ENCODE measurements at places on chromosomes 3 and 15.

DNA sequence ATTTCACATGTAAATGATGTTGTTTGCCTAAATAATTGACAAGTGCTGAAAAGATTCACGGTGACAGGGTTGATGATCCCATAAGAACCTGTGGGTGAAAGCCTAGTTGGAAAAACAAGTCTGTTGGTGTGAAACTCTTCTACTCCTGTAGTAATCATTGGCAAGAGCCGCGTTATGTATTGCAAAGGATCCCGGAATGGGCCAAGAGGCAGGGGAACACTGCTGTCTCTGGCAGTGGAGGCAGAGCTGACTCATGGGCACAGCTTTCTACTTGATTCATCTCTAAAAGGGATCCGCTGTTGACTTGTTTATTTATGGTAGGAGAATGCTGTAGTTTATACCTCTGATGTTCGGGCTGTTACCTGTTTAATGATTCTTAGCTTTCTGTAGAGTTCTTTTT, 63.1 kb downstream of the MAP6D1 start:
- DNase-seq = no peak

- peak; percentile 89 for DNase-seq
Observed at GRCh38 chr3:65963787-65964677, 74.7 kb downstream of the MAGI1 start.

- no peak for DNase-seq
Observed at GRCh38 chr3:194632226-194632808, 902 bp downstream of the TMEM44 start.

DNA sequence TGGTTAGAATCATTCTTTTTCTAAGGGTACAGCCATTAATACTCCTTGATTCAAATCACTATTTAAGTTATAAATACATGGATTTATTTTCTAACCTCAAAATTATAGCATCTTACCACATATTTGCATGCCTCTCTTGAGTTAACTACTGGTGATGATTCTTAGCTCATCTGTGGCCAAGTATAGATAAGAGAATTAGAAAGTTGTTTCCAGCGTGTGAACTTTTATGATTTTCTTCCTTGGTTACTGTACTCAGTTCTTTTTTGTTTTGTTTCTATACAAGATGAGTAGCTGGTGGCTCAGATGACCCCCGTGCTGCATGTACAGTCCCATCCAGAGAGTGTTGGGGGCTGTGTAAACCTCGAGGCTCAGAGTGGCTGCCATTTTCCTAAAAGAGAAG, 124.6 kb downstream of the IGF1R start:
- DNase-seq = no peak

- no peak for DNase-seq
Observed at GRCh38 chr15:93164409-93164808, 75.4 kb upstream of the RGMA start.

- no peak for DNase-seq
Observed at GRCh38 chr3:14411166-14411526, 8.7 kb downstream of the SLC6A6 start.
